Activated CD4-positive, CD25-positive, alpha-beta regulatory T cell (primary cell): ENCODE measurements at places on chromosomes 6 and 20.

DNA sequence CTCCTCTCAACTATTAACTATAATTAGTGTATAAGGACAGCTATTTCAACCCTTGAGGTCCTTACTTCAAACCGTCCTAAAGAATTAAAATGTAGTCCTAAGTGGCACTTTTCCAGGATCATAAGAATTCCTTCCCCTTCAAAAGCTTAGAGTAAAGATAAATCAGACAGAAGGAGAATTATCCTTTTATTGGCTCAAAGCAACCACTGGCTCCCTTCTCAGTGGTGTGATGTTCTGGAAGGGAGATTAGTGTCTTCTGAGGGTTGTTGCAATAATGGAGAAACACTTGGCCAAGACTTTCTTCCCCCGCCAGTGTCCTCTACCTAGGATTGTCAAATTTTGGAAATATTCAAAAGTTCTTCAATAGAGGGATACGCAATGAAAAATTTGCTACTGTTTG lies 89.1 kb upstream of the PLEKHG1 start:
- DNase-seq: no peak

GRCh38 chr6:162976141-162976540 lies 248.4 kb downstream of the PACRG start:
- DNase-seq: no peak

- no peak for DNase-seq
Measured at GRCh38 chr20:63895952-63896263, 982 bp downstream of the DNAJC5 start.

GRCh38 chr6:52522655-52523054 lies 54.2 kb downstream of the TRAM2 start:
- DNase-seq: no peak

DNA sequence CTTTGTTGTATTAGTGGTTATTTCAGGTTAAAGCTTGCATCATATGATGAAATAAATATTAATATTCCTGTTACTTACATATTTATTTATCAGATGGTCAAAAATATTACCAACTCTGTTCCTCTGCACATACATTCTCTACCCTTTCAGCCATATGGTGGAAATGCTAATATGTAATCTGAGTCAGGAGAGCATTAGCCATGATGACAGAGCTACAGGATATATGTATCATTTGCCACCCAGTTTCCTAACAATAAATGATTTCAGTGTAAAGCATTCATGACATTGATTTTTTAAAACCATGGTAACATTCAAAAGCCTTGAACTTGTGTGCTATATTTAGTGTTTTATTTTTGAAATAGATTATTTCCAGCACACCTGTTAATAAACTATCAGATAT lies 16.6 kb downstream of the POPDC3 start:
- no peak for DNase-seq

- DNase-seq: no peak
Measured at GRCh38 chr6:100622907-100623692, 158.4 kb upstream of the SIM1 start.

DNA sequence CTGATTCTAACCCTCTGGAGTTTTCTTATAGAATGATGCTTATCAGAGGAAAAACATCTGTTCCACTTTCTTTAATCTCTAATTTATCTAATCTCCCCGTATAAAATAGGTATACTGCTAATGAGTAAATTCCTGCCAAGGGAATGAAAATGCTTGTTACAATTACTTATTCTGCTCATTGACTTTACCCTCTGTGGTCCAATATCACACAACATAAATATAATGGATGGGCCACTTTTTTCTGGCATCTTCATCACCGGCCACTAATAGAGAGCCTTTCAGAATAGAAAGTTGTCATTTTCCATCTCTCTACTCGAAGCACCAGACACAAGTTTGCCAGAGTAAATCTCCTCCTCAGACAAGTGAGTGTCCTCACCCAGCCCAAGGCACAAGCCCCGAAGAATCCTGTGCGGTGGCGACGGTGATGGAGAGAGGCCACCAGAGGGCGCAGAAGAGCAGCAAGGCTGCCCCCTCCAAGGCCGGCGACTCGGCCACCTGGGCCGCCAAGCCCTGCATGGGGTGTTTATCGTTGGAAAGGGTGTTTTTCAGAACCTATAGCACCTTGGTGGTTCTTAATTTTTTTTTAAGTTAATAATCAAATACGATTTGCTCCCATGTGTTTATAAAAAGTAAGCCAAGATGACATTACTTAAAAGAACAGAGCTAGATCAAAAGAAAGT lies 212.9 kb upstream of the ARID1B start:
- DNase-seq: peak; percentile 62

GRCh38 chr20:40494248-40494647 lies 194.8 kb downstream of the MAFB start:
- DNase-seq: no peak

- no peak for DNase-seq
Measured at GRCh38 chr6:1412901-1413300, 23.5 kb downstream of the FOXF2 start.

DNA sequence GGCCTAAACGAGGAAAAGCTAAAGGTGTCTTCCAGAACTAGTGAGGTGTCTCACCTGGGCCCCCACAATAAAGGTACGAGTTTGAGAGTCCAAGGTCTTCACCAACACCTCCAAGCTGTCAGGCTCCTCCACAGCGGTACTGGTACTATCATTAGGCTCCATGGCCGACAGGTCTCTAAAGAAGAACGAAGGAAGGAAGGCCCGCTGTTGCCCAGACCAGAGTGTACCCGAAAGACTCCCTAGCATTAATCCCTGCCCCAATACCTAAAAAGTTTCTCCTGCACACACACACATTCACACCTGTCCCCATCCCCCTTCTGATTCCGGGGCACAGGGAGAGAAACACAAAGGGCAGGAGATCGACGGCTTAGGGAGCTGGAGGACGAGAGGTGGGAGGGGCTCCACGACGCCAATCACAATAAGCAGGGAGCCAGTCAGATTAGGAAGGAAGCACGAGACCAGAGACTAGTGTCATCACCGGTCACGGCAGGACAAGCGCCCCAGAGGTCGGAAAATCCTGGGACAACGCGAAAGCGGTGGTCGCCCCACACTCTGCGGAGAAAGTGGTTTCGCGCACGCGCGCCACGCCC lies 764 bp downstream of the BAG6 start:
- DNase-seq: no peak

GRCh38 chr6:73694711-73695411 lies 1.1 kb upstream of the CD109 start:
- no peak for DNase-seq

- DNase-seq: no peak
Measured at GRCh38 chr6:80329496-80329895, 223.0 kb downstream of the BCKDHB start.

DNA sequence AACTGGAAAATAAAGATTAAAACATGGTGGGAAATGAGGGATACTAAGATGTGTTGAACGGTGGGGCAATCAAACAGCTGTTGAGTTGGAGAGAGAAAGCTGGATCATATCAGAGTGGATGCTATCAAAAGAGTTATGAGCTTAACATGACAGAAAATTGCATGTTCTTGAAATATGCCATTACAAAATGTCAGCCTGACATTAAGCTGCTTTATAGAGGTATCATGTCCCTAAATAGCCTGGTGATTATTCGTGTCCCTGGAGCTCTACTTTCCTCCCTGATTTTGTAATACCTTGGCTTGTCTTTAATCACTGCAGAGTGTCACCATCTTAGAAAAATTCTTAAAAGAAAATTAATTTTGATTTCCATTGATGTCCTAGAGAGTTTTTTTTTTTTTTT lies 223.1 kb downstream of the PHF3 start:
- DNase-seq: no peak

DNA sequence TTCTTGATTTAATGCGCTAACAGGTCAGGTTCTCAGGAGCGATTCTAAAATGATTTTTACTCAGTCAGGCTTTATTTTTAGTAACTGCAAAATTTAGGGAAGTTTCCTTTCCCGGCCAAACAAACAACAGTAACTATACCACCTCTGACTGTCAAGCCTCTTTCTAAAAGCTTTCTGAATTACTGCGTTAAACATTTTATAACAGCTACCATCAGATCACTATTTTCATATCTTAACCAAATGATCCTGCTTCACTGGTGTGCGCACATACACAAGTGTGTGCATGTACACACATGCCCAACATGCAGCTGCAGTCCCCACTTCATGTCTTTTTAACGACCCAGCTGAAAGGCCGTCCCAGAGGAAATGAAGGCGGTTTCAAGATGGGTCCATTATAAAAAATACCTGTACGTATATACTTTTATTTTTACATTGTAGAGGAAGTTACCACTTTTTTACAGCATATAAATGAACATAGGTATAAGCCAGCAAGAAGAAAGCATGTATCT lies 25.0 kb downstream of the TMEM242 start:
- DNase-seq: no peak

- DNase-seq: no peak
Measured at GRCh38 chr20:309306-309840, 12.0 kb downstream of the ZCCHC3 start.

GRCh38 chr6:13597073-13597472 lies 18.1 kb upstream of the NOL7 start:
- no peak for DNase-seq

- DNase-seq: no peak
Measured at GRCh38 chr6:95589826-95590570, 12.7 kb downstream of the MANEA start.

- no peak for DNase-seq
Measured at GRCh38 chr6:33249732-33250630, 21.7 kb downstream of the VPS52 start.

GRCh38 chr6:89371849-89372505 lies 19.5 kb upstream of the UBE2J1 start:
- peak; percentile 58 for DNase-seq

GRCh38 chr6:144055121-144055931 lies 40.0 kb downstream of the SF3B5 start:
- DNase-seq: no peak

- DNase-seq: no peak
Measured at GRCh38 chr6:89308525-89309395, 6.3 kb downstream of the GABRR2 start.

- DNase-seq: no peak
Measured at GRCh38 chr6:157688960-157689599, 134.0 kb upstream of the SNX9 start.

DNA sequence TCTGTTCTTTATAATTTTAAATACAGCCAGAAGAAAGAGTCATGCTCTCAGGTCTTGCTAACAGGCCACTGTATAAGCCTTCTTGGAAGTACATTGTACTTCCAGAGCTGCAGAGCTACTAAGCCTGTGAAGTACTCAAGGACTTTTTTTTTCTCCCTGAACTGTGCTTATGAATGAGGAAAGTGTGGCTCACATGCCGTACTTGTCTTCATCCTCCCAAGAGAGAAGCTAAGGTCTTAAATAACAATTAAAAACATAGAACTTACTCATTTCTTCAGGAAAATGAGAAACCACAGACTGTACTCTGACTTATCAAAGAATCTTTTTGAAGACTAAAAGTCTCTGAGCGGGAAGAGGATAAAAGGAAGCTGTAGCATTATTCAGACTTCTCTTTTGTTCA lies 218.3 kb downstream of the HTR1B start:
- DNase-seq: no peak

- no peak for DNase-seq
Measured at GRCh38 chr6:99614430-99615186, 8.0 kb downstream of the PRDM13 start.

- no peak for DNase-seq
Measured at GRCh38 chr6:43817192-43817591, 47.2 kb downstream of the VEGFA start.
